Activated gamma-delta T cell treated with Interleukin-2 at 50 U/mL for 16 hours (primary cell): ENCODE measurements at places on chromosomes 13 and 19.

DNA sequence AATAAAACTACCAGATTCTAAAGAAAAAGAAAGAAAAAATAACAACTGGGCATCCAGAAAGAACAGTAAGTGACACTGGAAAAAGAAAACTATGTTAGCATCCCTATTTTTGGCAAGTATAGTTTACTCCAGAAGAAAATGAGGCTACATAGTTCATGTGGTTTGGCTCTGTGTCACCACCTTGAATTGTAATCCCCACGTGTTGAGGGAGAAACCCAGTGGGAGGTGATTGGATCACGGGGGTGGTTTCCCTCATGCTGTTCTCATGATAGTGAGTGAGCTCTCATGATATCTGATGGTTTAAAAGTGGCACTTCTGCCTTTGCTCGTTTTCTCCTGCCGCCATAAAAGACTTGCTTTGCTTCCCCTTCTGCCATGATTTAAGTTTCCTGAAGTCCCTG, 76.9 kb downstream of the ITGBL1 start:
- no peak for DNase-seq

DNA sequence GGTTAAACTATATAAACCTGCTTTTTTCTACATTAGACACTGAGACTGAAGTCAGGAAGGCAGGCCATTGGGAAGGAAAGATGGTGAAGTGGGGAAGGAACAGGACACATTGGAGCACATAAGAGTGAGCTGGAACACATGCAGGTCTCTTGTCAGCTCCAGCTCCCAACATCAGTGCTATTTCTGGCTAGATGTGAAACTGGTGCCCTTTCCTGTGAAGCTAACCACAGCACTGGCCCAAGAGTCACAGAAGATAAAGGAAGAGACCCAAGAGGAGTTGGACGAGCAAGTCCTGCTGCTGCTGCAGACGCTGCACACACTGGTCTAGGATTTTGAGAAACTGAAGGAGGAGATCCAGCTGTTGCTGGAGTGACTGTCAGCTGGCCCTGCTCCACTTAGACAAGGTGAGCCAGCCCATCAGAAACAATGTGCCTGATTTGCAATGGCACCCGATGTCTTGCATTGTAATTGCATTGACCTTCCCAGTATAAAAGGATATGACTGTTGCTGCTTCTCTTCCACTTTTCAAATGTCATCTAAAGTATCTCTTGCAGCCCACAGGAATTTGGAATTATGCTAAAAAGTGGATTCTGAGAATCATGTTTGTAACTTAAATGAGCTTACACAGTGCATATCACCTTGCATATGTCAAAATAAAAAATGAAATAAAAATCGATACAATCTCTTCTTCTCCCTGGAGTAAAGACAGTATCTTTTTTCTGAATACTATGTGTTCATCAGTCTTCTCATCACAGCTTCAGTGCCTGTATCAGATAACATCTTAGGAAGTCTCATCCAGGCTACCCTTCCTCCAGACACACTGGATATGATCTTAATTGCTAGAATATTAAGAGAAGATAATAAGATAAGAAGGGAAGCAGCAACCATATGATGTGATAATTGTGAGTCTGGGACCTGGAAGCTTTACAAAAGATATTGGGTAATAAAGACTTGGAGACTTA, 230.7 kb upstream of the SPRY2 start:
- no peak for DNase-seq

DNA sequence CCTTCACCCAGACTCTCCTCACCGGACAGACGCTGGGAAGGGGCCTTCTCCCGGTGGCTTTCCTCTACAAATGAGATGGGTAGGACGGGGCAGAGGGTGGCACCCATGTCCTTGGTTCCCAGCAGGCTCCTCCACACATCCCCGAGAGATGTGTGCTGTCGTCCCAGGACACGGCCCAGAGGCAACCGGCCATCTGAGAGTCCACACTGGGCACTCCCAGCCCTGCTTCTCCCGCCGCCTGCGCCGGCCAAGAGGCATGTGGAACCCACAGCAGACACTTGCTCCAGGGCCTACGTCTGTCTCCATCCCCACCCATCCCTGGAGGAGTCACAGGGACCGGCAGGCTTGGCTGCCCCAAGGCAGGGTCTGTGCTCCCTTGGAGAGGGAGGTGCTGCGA, 179.9 kb downstream of the KDM4B start:
- no peak for DNase-seq

DNA sequence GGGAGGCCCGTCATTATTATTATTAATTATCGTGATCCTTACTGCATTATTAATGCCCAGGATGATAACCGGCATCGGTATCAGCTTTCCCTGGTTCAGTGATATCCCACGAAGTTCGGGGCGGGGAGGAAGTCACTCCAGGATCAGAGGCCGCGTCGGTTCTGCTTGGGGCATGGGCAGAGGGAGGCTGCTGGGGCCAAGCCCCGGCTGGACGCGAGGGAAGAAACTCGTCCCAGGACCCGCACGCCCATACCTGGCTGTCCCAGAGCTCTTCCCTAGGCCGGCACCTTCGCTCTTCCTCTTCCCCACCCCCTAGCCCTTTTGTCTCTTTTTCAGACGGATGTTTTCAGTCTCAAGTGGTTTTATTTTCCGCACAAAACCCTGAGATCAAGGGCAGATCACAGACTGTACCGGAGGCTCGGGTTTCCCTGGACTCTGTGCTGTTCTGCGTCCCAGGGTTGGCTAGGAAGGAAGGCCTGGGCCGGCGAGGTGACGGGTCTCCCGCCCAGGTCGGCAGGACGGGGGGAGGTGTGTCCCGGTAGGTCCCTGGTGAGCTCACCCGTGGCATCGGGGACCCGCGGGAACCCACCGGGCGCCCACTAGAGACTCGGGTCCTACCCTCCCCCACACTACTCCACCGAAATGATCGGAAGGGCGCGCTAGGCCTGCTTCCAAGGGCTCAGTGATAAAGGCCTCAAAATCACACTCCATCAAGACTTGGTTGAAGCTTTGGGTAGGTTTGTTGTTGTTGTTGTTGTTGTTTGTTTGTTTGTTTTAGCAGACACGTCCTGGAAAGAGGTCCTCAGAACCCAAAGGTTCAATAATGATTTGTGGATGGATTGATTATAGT, 7.9 kb downstream of the ZIC2 start:
- no peak for DNase-seq

DNA sequence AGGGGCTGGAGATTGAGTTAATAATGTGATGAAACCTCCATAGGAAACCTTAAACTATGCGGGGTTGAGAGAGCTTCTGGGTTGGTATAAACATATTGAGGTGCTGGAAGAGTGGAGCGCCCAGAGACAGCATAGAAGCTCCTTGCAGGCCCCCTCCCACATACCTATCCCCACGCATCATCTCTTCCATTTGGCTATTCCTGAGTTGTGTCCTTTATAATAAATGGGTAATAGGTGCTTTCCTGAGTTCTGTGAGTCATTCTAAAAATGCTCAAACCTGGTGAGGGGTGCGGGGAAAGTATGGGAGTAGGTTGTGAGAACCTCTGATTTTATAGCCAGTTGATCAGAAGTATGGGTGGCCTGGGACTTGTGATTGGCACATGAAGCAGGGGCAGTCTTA, 14.6 kb downstream of the CCDC122 start:
- DNase-seq = no peak

DNA sequence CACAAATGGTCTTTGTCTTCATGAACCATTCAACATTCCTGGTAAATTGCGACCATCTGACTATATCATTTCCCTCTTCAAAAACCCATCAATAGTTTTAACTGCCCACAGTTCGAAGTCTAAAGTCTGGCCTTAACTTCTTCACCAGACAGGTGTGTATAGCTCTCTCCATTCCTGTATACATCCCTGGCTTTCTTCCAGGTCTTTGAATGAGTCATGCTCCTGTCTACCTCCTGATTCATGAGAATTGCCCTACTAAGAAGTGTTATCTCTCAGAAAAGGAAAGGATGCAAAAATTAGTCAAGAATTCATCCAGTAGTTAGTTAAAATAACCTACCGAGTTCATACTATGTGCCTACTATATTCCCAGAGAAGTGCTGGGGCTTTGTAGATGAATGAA, 225.0 kb downstream of the TBC1D4 start:
- DNase-seq = no peak

DNA sequence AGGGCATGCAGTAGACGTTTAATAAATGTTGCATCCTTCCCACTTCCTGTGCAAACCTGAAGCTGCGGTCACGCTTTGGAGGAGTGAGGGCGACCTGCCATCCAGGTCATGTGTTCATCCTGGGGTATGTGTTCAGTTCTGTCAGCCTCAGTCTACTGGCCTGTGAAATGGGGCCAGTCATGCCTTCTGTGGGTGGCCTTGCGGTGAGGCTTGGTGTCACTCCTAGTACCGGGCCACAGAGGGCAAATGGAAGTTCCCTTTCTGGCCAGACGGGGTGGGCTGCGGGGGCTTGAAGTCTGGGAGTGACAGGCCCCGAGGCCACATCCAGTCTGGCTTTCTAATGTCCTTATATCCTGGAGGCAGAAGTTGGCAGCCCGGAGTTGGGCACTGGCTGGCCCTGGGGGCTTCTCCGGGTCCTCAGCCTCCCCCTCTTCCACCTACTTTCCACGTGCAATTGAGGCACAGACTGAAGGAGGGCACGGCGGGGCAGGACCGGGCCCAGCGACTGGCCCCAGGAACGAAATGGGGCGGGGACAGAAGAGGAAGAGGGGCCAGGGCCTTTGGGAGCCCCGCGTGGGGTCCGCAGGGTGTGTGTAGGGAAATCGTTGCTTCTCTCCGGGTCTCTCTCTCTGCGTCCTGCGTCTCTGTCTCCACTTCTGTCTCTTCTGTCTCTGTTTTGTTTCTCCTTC, 11.1 kb downstream of the PDE4A start:
- peak; percentile 42 for DNase-seq

- no peak for DNase-seq
Observed at GRCh38 chr13:30053939-30054338, 203.5 kb upstream of the UBL3 start.

DNA sequence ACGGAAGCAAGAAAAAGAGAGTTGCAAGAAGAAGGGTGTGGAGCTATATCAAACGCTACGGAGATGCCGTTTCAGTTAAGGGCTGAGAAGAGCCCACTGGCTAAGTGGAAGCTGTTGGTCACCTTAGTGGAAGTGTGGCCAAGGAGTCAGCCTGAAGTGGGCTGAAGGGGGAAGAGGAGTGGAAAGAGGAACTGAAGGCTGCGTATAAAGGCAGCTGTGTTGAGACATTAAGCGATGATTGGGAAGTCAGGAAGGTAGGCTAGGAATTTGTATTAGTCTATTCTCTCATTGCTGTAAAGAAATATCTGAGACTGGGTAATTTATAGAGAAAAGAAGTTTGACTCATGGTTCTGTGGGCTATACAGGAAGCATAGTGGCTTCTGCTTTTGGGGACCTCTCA, 14.1 kb upstream of the FRY start:
- DNase-seq = no peak

DNA sequence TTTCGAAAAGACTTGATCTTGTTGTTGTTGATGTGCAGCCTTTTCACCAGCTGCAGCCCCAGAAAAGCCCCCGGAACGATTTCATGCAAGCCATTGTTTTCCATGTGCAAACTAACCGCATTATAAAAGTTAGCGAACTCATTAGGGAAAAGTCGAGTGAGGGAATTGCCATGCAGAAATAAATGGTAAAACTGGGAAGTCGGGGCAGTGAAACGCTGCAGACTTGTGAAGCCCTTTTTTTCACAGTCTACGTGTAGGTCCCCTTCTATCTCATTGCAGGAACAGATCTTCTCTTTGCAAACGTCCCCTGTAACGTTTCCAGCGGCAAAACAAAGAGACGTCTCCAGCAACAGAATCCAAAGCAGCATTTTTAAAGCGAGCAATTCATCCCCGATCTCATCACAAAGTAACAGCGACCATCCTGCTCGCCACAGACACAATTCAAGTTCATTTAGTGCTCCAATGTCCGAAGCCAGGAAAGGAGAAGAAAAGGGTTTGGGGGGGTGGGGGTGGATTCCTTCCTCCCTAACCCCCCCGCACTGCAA, 1.1 kb downstream of the SLITRK1 start:
- no peak for DNase-seq

DNA sequence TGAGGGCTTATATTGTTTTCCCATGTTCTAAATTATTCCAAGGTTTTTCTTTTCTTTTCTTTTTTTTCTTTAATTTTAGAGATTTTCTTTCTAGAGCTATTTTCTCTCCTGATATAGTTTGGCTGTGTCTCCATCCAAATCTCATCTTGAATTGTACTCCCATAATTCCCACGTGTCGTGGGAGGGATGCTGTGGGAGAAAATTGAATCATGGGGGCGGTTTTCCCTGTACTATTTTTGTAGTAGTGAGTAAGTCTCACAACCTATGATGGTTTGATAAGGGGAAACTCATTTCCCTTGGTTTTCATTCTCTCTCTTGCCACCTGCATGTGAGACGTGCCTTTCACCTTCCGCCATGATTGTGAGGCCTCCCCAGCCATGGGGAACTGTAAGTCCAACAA, 1906.4 kb upstream of the PRR20A start:
- no peak for DNase-seq

- no peak for DNase-seq
Observed at GRCh38 chr13:32861304-32861703, 154.9 kb upstream of the KL start.

GRCh38 chr13:100209857-100210825, 121.2 kb downstream of the PCCA start:
- no peak for DNase-seq

DNA sequence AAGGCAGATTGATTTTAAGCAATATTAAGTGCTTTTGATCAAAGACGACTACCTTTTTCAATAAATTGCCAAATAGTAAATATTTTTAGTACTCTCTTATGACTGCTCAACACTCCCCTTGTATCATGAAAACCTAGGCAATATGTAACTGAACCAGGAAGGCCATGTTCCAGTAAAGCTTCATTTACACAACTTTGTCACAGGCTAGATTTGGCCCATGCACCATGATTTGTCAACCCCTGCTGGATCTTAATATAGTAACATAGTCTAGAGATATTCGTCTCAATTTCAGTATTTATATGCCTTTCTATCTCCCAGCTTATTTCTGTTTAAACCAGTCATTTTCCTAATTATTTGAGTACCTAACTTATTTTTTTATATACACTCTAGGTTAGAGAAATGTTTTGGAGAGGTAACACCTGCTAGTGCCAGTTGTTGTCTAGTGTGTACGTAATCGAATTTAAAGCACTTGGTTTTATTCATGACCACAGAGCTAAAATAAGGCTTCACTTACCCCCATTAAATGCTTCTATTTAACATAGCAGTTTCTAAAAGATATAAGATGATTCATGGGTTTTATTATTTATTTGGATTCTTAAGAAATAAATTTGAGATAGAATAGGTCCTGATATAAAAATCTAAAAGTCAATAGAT, 21.0 kb downstream of the TPP2 start:
- no peak for DNase-seq

- no peak for DNase-seq
Observed at GRCh38 chr19:15045506-15045905, 3.8 kb upstream of the CASP14 start.

- no peak for DNase-seq
Observed at GRCh38 chr13:95970878-95971277, 82.3 kb downstream of the UGGT2 start.

DNA sequence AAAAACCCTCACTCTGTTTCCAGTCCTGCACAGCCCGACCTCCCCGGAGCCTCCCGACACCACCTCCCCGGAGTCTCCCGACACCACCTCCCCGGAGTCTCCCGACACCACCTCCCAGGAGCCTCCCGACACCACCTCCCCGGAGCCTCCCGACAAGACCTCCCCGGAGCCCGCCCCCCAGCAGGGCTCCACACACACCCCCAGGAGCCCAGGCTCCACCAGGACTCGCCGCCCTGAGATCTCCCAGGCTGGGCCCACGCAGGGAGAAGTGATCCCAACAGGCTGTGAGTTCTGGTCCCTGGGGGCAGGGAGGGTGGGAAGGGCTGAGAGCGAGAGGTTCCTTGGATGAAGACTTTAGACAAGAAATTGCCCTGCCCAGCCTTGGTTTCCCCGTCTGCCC, 5.4 kb downstream of the MADCAM1 start:
- DNase-seq = no peak
